ENCODE measurements at places on chromosomes 3 and 15.

- DNase-seq = no peak
Measured at GRCh38 chr3:184806567-184807271, 5.2 kb upstream of the VPS8 start.

DNA sequence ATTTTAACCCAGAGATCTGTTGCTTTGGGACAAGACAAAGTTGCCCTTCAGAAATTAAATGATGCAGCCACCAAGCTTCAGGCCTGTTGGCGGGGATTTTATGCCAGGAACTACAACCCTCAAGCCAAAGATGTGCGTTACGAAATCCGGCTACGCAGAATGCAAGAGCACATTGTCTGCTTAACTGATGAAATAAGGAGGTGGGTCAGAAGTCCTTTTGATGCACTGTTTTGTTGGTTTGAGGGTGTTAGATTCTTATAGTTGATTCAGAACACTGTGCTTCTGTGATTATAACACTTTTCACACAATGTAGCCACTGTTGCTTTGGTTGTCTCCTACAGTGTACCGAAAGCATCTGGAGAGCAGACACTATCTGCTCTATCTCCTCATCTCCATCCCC, 20.8 kb upstream of the NXPE3 start:
- no peak for DNase-seq

- no peak for DNase-seq
Measured at GRCh38 chr3:131883086-131883485, 151.7 kb downstream of the CPNE4 start.

GRCh38 chr3:49422379-49423248, at the start of gene AMT:
Gene AMT, minus strand, starts transcription at chr3:49422473. Its CDS starts 23 bp downstream, at chr3:49422450.
- no peak for DNase-seq

GRCh38 chr3:31105438-31106077, 211.1 kb upstream of the GADL1 start:
- no peak for DNase-seq

Data from NCI-H446 treated with DMSO at 0.1 percent for 48 hours (cell line).